Activated CD8-positive, alpha-beta memory T cell treated with anti-CD3 and anti-CD28 coated beads, Interleukin-2, amount 10 ng/mL, durations not matched to agents 7 days and 5 days (primary cell): ENCODE measurements at places on chromosomes 5 and 9.

DNA sequence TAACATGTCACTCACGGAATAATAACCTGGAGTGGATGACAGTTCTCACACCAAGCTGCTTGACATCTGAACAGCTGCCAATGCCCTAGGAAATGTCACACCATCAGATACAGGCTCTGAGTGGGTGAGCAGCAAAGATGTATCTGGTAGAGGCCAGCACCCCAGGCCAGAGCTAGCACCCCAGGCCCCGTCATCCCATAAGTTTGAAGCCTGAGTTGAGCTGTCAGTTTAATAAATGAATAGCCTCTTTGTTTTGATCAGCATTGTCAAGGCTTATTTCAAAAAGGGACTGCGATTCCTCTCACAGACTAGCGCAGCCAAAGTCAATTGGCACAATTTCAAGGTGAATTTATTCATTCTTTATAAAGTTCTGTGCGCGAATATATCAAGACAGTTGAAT lies 1327.1 kb downstream of the MAT2B start:
- DNase-seq: no peak

DNA sequence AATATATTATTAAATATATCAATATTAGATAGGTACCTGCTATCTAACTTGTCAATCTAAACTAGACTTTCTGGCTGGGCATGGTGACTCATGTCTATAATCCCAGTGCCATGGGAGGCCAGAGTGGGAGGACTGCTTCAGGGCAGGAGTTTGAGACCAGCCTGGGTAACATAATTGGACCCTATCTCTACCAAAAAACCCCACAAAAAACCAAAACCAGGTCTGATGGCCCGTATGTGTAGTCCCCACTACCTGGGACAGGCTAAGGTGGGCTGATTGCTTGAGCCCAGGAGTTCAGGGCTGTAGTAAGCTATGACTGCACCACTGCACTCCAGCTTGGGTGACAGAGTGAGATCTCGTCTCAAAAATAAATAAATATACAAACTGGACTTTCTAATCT lies 55.0 kb downstream of the PJA2 start:
- DNase-seq: no peak

- peak; percentile 28 for DNase-seq
Measured at GRCh38 chr9:134895908-134896833, 15.6 kb downstream of the FCN2 start.

GRCh38 chr9:132237481-132237880 lies 75.6 kb downstream of the NTNG2 start:
- no peak for DNase-seq

DNA sequence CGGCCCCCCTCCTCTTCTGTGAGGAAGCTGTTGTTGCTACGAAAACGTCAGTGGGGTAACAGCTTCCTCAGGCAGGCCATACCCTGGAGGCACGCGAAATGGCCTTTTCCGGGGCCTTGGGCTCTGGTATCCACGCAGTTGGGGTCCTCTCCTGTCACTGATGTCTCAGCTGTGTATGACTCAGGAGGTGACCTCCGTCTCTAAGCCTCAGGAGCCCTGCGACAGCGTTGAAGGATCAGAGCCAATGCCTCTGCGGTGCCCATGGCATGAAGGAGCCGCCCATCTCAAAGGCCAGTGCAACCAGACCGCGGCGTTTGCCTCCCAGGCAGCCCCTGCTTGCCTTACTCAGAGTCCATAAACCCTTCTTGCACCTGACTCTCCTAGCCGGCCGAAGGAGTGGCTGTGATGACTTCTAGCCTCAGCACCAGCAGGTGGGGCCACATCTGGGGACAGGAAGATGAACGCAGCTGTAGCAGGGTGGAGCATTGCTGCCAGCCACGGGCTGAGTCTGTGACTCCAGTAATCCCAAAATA lies 1.0 kb upstream of the MXD3 start:
- peak; percentile 84 for DNase-seq

- DNase-seq: no peak
Measured at GRCh38 chr5:171628633-171628974, 157.0 kb upstream of the SMIM23 start.

DNA sequence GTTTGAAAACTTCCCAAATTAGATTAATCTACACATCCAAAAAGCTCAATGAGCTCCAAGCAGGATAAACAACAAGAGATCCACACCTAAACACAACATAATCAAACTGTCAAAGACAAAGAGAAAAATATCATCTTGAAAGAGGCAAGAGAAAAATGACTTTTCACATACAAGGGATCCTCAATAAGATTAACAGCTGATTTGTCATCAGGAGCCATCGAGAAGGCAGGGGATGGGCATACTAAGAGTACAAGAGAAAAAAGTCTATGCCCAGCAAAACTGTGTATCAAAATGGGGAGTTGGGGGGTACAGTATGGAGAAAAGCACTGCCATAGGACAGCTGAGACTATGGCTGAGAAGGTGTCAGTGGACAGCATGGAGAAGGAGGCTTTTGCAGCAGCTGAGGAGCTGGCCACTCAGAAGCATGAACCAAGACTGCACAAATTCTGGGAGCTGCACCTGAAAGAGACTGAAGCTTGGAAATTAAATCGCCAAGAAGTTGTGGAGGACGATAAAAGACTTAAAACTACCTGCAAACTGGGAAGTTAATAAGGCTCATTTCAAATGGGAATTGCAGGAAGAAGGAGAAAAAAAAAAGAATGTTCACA lies 20.9 kb downstream of the DNAJB5 start:
- no peak for DNase-seq

DNA sequence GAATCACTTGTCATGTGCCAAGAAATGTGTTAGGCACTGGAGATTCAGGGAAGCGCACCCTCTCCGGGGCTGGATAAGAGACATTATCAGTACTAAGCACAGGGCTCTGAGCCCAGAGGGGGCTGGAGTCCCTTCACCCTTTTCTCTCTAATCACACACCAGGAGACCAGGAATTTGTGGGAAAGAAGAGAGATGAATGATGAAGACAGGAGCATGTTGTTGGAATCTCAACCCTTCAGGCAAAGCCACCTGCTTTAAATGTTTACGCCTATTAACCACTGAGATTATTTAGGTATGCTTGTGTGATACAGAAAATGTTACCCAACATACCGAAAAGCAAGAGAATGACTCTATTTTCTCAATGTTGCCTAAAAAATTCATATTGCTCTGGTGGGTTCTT lies 119.8 kb downstream of the ENTREP1 start:
- DNase-seq: no peak

DNA sequence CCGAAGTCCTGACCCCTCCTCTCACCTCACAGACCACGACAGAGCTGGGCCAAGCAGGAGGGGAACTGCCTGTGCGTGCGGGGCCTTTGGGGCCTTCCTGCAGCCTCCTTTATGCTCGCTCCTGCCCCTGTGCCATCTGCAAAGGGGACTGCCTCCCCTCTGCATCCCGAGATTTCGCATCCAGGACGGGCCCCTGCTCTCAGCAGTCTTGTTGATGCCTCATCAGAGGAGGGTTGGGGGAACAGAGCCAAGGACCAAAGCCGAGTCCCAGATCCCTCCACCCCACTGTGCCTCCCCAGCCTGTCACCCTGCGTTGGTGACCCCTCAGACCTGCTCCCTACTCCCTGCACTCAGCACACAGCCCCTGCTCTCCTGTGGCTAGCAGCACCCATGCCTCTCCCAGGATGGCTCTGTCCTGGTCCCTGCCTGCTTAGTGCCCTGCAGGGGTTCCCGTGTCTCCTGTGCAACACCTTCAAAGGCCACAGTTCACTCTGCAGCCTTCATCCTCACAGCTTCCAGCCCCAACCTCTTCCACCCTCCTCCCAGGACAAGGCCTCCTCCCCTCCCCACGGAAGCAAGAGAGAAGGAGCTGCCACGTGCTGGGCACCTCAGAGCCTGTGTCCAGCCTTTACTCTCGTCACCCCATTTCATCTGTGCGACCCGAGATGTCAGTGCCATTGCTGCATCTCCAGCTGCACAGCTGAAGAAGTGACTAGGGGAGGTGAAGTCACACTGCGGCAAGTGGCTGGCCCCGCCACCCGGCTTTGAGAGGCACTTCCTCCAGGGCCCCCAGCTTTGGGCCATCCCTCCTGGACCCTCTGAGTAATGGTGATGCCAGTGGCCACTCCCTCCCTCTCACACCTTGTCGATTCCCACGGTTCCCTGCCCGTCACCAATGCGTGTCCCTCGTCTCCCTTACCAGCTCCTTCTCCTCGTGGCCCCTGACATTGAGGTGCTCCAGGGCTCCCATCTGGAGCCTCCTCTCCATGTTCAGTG lies 62.6 kb upstream of the LRRTM2 start:
- DNase-seq: no peak

GRCh38 chr9:2545881-2546490 lies 75.6 kb upstream of the VLDLR start:
- DNase-seq: no peak

DNA sequence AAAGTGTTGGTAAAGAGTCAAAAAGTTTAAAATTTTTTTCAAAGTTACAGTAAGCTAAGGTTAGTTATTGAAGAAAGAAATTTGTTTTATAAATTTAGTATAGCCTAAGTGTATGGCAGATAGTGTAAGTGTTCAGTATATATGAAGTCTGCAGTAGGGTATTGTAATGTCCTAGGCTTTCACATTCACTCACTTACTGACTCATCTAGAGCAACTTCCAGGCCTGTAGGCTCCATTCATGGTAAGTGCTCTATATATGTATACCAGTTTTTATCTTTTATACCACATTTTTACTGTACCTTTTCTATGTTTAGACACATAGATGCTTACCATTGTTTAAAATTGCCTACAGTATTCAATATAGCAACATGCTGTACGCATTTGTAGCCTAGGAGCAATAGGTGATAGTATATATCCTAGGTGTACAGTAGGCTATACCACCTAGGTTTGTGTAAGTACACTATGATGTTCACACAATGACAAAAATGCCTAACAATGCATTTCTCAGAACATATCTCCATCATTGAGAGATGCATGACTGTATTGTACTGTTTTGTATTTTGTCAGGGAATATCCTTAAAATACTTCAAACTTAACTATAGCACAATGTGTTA lies 38.5 kb downstream of the CYSTM1 start:
- DNase-seq: no peak

- DNase-seq: no peak
Measured at GRCh38 chr9:130488621-130489330, 44.0 kb downstream of the ASS1 start.

DNA sequence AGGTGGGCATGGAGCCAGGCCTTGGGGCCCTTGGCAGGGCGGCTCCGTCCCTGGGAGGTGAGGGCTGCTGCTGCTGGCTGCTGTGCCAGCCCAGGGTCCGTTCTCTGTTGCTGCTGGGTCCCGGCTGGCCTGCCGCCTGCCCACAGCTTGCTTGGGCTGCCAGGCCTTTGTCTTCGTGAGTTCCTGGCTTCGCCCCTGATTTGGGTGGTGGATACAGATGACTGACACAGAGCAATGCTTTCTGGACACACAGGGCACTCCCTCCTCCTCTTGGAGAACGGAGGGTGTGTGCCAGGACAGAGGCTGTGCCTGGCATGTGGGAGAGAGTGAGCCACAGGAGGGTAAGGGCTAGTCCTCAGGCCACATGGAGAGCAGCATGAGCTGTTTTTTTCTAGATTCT lies 166.1 kb downstream of the MACROH2A1 start:
- DNase-seq: no peak

GRCh38 chr5:137758715-137759306 lies 4.6 kb upstream of the HNRNPA0 start:
- no peak for DNase-seq

- DNase-seq: no peak
Measured at GRCh38 chr5:36478646-36479317, 127.6 kb upstream of the SLC1A3 start.

- DNase-seq: no peak
Measured at GRCh38 chr5:152151940-152152339, 227.3 kb upstream of the GLRA1 start.

DNA sequence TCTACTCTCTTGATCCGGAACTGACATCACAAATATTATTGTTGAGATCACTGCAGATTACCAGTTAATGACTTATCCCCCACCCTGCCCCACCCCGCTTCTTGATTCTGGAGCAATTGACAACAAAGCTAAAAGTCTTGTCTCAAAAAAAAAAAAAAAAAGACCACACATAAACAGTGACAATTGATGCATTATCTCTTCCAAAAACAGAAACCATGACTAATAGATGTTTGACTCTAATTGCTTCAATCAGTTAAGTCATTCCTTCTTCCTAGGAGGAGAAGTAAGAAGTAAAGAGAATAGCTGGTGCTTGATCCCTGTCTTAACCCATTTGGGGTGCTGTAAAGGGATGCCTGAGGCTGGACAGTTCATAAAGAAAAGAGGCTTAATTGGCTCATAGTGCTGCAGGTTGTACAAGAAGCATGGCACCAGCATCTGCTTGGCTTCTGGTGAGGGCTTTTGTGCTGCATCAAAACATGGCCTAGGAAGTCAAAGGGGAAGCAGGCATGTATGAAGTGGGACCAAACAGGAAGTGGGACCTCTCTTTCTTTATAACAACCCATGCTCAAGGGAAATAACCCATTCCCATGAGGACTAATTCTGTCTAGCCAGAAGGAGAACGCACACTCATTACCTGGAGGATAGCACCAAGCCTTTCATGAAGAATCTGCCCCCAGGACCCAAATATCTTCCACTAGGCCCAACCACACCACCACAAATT lies 158.7 kb downstream of the TMEM167A start:
- no peak for DNase-seq

DNA sequence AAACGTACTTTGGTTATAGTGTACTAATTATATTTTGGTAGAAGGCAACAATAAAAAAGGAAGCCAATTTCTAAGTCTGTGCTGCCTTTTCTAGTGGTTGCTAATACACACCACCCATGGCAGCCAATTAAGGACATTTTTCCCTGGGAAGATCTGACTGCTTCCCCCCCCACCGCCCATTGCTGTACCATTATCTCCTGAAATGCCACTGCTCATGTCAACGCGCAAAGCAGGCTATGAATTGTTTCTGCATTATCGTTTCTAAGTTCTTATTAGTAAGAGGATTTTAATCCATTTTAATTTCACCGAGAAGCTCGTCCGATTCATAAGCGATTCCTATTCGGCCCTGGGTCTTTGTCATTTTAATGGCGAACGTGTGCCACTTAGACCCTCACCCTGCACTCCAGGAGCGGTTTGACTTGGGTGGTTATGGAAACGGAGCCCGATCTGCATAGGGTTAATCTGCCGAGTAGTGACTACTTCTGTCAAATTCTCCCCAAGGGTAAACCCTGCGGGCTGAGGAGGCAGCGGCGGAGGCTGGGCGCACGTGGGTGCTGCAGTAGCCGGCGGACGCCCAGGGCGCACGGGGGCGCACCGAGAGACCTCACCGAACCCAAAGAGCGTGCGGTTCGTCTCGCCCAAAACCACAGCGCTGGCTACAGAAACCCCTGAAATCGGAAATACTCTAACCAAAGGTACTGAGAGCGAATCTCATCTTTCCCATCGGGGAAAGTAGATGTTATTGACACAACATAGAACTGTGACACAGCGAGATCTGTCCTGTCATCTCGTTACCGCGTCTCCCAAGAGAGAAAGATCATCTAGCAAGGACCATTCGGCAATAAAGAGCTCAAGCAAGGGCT lies 55.8 kb upstream of the SHC3 start:
- peak; percentile 52 for DNase-seq
